ENCODE measurements at places on chromosomes 16 and 17. TPM values are rescaled to one million over a fixed set of nuclear protein-coding genes. Genes with fewer than 3 reads are reported as not detected.

ZNF830 gene
- 10.2 TPM for total RNA-seq

GPR142 gene
- 0.10 TPM for total RNA-seq

PGP gene
- 21.0 TPM for total RNA-seq

RASL10B gene
- 1.5 TPM for total RNA-seq

ABI3 gene
- total RNA-seq: 26.2 TPM

SYNGR3 gene
- 5.6 TPM for total RNA-seq

KRT14 gene
- not detected for total RNA-seq

MFAP4 gene
- not detected for total RNA-seq

DNA sequence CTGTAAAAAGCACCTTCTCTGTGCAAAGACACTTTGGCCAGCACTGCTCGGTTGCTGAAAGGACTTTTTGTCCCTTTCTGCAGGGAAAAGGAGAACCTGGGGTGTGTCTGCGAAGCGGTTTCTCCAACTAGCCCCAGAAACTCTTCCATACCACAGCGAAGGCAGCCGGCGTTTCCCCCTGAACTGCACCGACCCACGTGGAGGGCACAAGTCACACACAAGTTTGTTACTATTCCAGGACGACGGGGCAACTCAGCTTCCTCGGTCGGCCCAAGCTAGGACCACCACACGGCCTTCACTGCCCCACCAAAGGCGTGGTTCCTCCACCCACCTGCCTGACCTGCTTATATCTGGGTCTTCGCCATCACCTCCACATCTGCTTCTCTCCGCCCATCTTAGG, 1.9 kb downstream of the RTN4RL1 start:
- no peak for DNase-seq

DNA sequence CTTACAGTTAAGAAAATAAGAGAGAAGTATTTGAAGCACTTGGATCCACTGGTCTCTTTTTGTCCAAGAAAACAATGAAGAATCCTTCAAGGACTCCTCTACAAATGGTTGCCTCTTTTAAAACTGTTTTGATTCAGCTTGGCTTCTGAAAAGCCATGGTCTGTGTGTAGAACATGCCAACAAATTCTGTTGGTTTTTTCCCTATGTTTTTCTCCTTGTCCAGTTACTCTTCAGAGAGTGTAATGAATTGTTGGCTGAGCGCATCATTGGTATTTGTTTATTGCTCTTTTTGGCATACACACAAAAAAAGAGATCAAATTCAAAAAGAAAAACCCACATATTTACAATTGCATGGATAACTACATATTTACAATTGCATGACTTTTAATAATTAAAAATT, at the start of gene ABCA10:
TSS of gene ABCA10 (minus strand) at position 249 of the 400 bp plus-strand sequence. CDS start 3,466 bp downstream, outside the sequence.
- no peak for DNase-seq

DNA sequence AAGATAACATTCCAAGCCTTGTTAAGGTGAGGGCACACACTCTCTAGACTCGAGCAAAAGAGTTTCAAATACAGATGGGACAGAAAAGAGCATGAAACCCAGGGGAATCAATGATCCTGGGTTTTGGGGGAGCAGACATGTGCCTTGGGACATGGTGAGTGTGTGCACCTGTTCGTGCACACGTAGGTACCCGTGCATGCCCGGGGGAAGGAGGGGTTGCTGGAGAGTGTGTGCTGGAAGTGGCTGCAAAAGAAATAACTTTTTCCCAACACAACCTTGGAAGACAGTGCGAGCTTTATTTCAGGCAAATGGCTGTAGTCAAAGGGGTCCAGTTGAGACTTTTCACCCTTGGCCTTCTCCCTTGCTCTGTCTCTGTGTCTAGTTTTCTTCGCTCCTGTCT, 62.6 kb downstream of the C16orf78 start:
- DNase-seq: no peak

- no peak for DNase-seq
These were observed 13.3 kb upstream of the MRC2 start for GRCh38 chr17:62614142-62614541.

GRCh38 chr17:74935585-74936469, at the start of gene OTOP3:
Gene OTOP3 (plus strand): TSS chr17:74935898. CDS start chr17:74935922, 24 bp downstream.
- DNase-seq: no peak

DNA sequence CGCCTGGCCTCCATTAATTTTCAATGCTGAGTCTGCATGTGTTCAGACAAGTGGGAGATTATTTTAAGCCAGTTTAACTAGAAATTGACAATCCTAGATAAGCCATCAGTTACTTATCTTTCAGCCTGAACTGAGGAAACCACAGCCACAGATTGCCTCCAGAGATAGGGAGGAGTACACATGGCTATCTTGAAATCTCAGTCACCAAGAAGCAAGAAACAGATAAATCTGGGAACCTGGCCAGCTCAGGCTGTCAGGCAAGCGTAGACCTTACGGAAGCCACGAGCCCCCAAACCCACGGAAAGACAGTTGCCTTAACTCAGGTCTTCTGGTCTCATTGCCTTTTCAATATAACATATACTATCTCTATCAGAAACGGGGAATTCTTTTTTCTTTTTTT, 2.0 kb upstream of the GLG1 start:
- no peak for DNase-seq

DNA sequence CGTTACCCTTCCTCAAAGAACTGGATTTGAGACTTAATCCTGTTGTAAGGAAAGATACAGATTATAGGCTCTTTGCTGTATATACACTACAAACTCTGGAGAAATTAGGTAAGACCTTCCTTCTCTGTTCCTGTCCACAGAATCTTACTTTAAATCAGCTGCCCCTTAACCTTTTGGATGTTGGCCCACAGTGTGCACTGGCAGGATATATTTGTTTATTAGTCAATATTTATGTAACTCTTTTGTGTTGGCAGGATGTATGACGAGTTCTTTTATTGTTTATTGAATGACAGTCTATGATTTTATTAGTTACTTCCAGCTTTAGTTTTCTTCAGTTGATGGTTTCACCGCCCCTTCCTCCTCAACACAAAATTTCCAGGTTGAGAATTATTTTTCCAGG, 19.7 kb downstream of the LRRC36 start:
- peak; percentile 52 for DNase-seq

DNA sequence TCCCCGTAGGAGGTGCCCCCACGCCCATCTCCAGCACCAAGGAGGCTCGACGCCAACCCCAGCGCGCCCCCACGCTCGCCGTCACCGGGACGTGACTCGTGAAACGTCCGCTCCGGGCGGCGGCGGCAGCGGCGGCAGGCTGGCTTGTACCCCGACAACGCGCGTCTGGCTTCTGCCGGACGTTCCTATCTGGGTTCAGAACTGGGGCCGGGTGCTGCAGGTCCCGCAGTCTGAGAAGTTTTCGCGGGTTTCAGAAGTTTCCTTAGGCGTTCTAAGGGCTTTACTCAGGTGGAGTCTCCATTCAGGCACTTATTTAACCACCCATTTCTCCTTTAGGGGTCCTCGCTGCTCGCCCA, 672 bp upstream of the ALKBH5 start:
- no peak for DNase-seq

DNA sequence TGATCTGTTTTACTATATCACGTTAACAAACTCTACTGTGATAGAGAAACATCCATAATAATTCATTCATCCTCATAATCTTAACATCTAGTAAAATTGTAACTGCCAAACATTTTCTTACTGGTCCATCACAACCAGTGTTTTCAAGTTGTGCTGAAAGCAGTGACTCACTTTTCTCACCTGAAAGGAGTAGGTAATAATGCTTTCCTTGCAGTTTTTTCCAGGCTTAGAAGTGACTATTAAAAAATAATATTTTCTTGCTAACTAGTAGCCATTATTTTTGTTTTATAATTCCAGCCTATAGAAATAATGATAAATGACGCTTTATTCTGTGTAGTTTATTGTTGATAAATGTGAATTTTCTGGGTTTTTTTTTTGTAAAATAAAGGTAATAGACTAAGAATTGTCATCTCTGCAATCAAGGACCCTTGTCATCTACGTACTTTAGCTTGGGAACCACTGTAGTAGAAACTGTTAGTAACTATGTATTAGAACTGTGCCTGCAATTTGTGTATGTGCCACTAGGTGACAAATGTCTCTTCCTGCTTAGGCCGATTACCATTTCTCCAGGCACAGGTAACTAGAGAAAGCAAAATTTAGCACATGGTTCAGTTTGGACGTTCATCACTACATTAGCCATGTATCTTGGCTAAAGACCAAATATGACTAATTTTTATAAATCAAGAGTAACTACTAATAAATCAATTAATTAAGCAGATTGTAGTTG, 409.4 kb upstream of the ERCC4 start:
- DNase-seq: no peak

GRCh38 chr16:3161235-3162018, 26.6 kb upstream of the OR1F1 start:
- DNase-seq: no peak

DNA sequence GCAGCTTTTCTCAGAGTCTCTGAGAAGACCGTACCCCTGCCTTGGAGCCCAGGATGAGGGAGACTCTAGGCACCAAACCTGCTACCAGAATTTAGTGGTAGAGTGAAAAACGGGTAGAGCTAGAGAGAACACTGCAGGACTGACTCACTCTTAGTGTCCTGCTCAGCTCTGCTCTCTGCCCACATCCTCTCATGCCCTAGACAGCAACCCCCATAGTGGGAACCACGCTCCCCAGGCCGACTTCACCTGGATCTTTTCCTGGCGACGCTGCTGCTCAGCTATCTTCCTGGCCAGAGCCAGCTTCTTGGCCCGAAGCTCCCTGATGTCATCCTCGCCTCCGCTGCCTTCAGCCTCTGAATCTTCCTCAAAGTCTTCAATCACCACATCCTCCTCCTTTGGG, 26.7 kb downstream of the HIC1 start:
- DNase-seq: no peak

DNA sequence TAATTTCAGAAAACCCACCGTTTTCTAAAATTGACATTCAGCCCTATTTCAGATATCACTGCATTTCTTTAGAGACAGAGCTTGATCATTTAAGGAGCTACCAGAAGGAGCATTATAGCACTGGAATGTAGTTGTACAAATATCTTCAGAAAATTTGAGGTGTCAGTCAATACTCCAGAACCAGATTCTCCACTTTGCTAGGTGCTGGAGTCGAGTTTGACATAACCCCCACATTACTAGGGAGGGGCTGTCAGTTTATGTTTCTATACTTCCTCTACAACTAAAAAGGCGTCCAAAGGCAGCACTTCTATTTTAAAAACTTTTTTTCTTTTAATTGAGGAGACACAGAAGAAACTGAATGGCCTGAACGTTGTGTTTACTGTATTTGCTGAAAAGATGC, 892 bp upstream of the KIAA0513 start:
- no peak for DNase-seq

DNA sequence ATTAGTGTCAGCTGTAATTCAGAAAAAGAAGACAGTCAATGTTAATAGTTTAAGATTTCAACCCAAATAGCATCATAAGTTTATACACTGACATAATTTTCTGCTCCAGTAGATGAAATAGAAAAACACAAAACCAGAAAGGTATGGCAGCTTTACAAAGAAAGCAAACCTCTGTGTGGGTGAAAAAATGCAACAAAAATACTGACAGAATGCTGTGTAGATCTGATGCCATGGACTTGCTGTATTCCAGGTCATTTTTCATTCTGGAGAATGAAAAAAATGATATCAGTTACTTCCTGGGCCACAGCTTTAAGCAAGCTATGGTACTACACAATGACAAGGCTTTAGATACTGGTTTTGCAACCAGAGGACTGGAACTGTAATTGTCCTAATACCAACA, 116.0 kb downstream of the MAP2K4 start:
- no peak for DNase-seq

DNA sequence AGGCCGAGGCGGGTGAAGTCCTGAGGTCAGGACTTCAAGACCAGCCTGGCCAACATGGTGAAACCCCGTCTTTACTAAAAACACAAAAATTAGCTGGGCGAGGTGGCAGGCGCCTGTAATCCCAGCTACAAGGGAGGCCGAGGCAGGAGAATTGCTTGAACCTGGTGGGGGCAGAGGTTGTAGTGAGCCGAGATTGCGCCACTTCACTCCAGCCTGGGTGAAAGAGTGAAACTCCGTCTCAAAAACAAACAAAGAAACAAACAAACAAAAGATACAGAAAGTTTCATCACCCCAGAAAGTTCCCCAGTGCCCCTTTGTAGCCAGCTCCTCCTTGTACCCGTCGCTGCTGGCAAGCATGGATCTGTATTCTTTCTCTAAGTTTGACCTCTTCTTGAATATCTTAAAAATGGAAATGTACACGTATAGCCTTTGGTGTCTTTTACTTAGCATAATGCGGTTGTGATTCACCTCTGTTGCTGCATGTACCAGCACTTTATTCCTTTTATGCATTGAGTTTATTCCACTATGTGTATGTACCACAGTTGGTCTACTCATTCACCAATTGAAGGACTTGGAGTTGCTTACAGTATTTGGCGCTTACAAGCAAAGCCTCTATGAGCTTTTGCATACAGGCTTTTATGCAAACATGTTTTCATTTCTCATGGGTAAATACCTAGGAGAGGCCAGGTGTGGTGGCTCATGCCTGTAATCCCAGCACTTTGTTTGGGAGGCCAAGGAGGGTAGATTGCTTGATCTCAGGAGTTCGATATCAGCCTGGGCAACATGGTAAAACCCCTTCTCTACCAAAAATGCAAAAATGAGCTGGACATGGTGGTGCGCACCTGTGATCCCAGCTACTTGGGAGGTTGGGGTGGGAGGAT, 87.5 kb upstream of the CLEC18A start:
- DNase-seq: no peak

DNA sequence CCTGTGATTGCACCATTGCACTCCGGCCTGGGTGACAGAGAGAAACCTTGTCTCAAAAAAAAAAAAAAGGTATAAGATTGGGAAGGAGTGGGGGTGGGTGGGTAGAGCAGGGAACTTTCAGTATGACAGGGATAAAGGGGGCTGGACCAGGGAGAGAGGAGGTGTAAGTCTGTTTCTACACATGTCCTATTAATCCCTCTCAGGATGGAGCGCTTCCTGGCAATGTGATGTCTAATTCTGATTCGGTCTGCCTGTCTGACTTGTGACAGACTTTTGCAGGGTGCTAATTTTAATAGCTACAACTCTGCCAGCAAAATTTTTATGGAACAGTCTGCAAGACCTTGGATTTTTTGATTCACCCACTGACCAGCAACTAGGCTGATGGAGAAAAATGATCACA, 53.8 kb upstream of the SLC25A19 start:
- no peak for DNase-seq

- DNase-seq: no peak
These were observed 56.6 kb downstream of the TEKT5 start for GRCh38 chr16:10638101-10638500.

DNA sequence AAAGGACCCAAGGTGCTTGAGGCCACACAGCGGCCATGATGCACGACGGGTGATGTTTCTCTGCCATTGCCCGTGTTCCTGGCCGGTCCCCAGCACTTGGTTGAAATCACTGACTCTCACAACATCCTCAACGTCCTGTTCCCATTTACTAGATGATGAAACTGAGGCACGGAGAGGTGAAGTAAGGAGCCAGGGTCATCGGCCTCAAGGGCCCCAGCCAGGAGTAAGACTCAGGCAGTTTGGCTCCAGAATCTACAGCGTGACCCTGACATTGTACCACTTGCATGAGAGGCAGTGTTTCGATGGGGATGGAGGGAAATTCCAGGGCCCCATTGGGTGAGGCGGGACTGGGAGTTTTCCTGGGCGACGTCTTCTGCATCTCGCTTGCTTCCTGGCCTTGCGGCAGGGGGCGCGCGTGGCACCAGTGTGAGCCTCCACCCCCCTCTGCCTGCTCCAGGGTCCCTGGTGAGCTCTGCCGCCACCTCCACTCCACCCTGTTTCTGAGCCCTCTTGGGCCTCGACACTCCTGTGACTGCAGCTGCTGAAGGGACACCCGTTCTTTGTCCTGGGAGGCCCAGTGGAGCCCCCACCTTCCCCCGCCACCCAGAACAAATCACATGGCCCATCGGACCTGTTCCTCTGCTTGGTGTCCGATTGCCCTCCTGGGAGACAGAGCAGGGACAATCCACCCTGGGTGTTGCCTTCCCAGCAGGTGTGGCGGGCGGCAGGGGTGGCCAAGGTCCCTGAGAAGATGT, 133.0 kb upstream of the GSE1 start:
- DNase-seq: no peak

Data from glomerular endothelial cell (primary cell).